ENCODE measurements at places on chromosomes 4 and X.

DNA sequence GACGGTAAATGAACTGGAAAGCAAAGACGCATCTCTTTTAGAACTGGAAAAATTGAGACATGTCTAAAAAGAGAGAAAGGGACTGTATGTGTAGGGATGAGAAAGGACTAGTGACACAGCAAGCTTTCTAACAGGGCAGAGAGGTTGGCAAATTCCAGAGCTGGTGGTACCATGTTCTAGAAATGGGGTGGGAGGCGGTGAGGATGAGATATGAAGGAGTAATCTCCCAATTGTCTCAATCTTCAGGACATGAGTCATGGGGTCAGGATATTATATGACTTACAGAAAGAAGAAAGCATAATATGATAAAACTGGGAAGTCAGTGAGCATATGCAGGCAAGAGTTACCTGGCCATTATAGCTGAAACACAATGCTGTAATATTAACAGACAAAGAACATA lies 14.2 kb downstream of the TAB3 start:
- no peak for DNase-seq

- DNase-seq: no peak
Observed at GRCh38 chr4:153001626-153002025, 65.5 kb downstream of the FHDC1 start.

DNA sequence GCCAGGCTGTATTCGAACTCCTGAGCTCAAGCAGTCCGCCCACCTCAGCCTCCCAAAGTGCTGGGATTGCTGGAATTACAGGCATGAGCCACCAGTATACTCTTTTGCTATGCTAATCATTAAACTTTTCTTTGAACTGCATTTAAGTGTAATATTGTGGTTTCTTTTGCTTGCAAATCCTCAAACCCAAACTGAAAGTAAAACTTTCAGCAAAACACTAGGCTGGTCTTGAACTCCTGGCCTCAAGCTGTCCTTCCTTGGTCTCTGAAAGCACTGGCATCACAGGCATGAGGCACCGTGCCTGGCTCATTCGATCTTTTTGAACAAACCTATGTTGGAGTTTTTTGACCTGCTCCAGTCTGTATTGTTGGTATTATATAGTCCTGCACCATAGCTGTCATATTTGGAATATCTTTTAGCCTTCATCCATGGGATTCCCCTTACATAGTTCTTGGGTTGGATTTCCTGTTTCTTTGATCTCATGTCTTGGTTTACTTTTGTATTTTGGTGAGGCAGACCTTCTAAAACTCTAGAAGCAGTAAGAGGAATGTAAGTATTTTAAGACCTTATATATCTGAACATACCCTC lies 34.1 kb downstream of the MOB1B start:
- DNase-seq: no peak

GRCh38 chr4:154471526-154472331 lies 19.9 kb downstream of the DCHS2 start:
- DNase-seq: no peak

- no peak for DNase-seq
Observed at GRCh38 chrX:155893521-155893920, 12.4 kb downstream of the VAMP7 start.

- DNase-seq: no peak
Observed at GRCh38 chr4:95180531-95181242, 368.1 kb downstream of the UNC5C start.

DNA sequence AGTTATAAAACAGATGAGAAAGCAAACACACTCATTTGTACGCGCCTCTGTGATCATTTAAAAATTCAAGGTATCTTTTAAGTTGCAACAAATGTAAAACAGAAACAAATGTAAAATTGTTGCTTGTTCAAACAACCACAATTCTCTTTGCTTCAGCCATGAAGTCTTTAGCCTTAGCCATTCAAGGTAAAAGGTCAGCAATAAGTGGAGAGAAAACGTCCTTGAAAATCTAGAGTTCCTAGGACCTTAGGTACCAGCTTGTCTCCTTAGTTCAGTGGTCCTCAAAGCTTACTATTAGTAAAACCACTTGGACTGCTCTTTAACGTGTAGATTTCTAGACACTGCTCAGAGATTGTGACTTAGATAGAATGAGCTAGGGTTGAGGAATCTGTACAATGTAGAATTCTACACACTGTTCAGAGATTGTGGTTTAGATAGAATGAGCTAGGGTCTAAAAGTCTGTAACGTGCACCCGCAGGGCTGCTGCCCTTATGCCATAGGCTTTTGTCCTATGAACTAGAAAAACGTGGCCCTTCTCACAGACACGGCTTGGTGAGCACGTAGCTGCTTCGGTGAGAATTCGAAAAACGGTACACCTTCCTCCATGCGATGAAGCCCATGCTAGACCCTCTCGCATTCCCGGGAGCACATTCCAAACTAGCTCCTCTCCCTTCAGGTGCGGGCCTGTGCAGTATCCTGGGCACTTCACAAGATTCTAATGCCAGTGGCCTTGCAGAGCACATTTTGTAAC lies 1.7 kb downstream of the PLAC8 start:
- no peak for DNase-seq

DNA sequence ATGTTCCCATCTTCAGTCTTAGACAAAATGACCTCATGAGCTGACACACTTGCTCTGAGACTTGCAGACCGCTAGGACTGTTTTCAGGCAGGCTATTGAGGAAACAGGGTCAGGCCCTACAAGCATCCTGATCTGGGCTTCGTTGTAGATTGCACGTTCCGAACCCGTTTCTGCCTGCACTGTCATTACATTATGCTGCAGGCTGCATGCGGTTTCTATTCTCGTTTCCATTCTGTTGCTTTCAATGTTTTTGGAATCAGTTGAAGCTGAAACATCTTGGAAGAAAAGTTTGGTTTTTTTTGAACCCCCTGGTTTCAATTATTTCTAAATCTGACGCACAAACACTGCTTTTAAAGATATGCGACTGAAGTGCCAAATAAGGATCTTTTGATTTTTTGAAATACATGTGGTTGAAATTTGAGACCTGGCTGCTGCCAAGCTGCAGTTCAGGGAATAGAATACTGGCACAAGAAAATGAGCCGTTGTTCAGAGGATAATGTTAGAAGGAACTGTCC lies 716.1 kb upstream of the INTU start:
- no peak for DNase-seq

DNA sequence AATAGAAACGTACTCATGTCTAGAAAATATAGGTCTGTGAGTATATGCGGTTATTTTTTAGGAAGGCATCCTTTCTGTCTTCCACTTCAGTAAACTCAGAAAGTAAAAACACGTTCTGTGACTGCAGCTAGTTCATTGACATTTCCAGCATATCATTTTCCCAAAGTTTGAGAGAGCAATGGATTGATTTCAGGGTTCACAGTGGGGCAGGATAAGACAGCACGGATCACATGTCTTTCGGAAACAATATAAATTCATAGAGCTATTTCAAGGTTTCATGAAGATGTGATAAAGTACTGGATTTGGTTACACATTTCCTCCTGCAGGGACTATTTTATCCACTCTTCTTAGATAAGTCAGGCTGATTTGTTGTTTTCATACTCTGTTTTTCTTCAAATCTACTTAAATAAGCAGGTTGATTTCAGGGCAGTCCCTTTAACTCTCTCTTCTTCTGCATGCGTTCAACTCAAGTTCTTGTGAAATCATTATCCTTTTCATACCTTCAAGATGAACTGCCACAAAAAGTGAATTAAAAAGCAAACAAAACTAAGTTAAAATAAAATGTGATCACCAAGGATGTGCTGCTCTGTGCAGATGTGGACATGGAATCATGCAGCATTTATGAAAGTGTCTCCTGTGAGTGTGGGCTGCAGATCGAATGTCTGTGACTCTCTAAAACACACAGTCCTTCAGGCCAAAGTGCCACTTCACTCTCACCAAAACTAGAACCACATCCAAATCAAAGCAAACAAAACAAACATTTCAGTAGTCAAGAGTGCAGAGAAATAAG lies 187.7 kb downstream of the UNC5C start:
- no peak for DNase-seq

DNA sequence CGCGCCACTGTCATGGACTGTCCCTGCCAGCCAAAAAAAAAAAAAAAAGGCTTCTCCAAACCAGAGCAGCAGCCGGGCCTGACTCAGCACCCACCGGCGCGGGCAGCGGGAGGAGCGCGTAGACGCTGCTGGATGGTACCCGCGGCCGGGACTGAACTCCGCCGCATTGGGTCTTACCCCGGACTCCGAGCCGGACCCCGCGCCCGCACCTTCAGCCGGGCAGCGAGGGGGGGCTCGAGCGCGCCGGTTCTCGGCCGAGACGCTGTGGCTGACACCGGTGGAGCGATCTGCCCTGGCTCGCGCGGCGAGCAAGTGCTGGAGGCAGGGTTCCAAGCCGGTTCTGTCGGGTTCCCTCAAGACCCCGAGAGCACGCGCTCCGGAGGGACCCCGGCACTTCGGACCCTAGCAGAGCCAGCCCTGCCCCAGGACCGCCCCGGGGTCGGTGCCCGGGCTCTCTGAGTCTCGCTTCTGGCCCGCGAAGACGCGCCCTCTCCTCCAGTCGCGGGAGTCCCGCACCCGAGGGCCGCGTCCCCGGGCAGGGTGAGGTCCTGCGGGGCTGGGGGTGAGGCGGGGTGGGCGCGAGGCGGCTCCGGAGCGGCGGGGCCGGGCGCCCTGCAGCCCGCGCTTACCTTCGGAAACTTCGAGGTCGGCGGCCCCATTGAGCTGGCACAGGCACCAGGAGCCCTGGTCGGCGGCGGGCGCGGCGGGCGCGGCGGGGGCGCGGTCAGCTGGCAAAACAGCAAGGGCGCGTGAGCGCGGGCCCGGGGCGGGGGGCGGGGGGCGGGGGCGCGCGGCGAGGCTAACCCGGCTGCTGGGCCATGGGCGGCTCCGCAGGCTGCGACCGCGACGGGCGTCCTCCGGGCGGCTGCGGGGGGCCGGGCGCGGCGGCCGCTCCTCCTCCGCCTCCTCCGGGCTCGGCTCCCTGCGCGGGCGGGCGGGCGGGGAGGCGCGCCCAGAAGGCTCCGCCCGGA lies 11.8 kb upstream of the MAN2B2 start:
- no peak for DNase-seq

DNA sequence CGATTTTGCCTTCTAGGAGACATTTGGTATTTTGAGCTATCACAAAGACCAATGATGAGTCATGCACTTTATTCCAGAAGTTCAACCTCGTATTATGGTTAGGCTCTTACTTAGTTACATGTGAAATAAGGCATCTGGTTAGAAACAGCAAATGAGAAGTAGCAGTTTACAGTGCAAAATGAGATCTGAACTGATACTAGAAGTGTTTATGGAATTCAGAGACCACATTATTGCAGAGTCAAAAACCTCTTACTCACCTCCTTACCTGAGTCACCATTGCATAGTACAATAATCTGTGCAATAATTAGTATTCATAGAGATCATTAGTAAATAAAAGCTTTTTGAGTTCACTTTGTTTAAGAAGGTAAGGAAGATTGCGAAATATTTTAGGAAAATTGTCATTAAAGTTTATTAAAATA lies 38.7 kb downstream of the SEC24B start:
- DNase-seq: no peak

DNA sequence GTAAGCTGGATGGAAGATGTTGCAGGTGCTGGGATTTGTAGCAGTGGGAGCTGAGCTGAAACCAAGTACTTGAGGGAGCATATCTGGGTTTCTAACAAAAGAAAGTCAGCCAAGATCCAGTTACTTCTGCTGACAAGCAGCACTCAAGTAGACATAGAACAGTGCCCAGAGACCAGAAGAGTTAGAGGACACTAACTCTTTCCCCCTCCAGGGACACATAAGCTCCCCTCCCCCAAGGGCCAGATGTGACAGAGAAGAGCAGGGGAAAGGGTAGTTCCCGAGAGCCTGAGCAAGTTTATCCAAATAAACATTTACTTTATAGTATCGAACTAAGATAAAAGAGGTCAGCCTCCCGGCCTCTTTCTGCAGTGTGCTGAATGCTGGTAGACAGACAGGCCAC lies 12.2 kb downstream of the TRPC3 start:
- DNase-seq: no peak
